NCI-H2107 (cell line): ENCODE measurements at places on chromosomes 2 and 18.
A peak's percentile ranks its signal among the peaks of the same experiment; 100 is the strongest.

- DNase-seq = no peak
These were observed 42.5 kb upstream of the SCN1A start for GRCh38 chr2:166170356-166170755.

DNA sequence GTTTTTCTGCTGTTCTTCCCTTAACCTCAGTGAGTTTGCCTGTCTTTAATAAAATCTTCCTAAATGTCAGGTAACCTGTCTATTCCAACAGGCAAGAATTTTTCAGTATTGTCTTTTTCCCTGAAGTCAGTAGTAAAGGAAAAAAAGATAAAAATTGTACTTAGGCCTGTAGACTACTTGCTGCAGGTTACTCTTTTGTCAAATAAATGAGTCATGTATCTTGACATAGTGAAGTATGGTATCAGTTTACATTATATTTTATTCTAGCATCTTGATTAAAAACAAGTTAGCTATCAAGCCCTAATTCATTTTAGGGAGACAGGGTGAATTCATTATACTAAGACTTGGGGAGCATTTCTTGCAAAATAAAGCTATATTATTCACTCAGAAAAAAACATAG lies 59.8 kb downstream of the ITGA4 start:
- DNase-seq = no peak

- no peak for DNase-seq
These were observed 293.1 kb upstream of the KLHL29 start for GRCh38 chr2:23091900-23092299.

- DNase-seq = peak; percentile 14
These were observed 894.5 kb upstream of the POU3F3 start for GRCh38 chr2:103959174-103960128.

GRCh38 chr2:129757915-129758783 lies 221.3 kb upstream of the RAB6C start:
- no peak for DNase-seq

- no peak for DNase-seq
These were observed 91.9 kb upstream of the CDH20 start for GRCh38 chr18:61241260-61241853.

DNA sequence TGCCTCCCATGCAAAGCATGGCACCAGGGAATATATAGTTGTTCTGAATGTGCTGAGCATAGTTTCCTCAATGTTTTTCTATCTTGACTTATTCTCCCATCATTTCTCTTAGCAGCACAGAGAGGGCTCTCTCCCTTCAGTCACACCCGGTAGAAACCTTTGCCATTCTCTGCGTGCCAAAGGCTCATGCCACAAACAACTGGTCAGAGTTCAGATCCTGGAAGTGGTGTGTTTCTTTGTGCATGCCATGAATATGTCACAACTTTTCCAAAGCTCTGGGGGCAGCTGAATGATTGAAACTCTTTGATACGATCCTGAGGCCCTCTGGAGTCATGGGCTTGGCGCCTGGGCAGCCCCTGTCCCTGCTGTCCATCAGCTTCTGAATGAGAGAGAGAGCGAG lies 28.0 kb upstream of the EDAR start:
- DNase-seq = no peak
